ENCODE measurements at places on chromosomes 2 and 18.

DNA sequence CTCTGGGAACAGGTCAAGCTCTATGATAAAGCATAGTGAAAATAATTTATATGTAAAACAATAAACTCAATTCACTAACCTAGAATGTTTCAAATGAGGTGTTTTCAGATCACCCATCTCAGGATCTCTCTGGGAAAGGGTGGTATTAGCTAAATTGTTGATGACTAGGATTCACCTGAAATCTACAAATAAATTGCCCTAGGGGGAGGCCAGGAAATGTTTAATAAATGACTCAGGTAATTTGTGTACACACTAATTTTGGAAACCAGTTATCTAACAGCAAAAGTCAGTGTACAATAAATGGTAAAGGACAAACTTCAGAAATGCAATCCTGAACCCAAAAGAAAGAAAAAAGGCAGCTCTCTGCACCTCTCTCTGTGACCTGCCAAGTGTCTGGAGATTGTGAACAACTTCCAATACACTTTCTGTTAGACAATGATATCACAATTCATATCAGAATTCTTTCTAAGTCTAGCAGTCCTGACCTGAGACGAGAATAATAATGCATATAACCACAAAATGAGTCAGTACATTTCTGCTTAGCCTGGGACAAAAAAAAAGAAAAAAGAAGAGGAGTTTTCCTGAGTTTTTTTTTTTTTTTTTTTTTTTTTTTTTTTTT is 760.0 kb downstream of the EPHA4 start:
- no peak for DNase-seq

GRCh38 chr18:47100212-47100831 is 50.0 kb downstream of the HDHD2 start:
- DNase-seq, result no peak

DNA sequence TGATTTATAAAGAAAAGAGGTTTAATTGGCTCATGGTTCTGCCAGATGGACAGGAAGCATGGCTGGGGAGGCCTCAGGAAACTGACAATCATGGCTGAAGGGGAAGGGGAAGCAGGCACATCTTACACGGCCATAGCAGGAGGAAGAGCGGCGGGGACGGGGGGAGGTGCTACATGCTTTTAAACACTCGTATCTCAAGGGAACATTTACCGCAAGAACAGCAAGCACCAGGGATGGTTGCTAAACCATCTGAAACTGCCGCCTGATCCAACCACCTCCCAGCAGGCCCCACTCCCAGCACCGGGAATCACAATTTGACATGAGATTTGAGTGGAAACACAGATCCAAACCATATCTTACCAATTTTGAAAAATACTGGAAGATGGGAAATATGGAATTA is 362.8 kb downstream of the FBXO15 start:
- no peak for DNase-seq

- no peak for DNase-seq
These were observed 133.2 kb downstream of the NAPG start for GRCh38 chr18:10659000-10659399.

GRCh38 chr2:179049546-179050311 is at the start of gene CCDC141:
TSS of gene CCDC141 (minus strand) at chr2:179050137. CDS start at chr2:179049941, 196 bp downstream.
- no peak for DNase-seq

Measured in LNCaP clone FGC (cell line).